ENCODE measurements at places on chromosomes 5 and 9.

DNA sequence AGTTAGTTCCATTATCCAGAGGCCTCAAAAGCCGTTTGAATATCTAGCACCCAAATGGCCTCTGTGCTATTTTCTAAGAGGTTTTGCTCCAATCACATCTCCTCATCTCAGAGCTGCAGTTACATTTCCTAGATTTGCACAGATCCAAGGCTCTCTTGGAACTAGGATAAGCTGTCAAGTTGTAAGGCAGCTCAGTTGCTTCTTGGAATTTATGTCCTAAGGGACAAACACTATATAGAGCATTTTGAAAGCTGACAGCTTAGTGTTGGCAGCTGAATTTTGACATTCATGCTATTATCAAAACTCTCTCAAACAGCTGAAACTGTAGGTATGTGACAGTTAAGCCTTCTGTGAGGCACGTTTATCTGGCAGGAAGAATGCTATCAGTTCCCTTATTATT, 97.0 kb downstream of the MACIR start:
- no peak for DNase-seq

GRCh38 chr5:91160714-91161285, 222.3 kb downstream of the ARRDC3 start:
- no peak for DNase-seq

GRCh38 chr5:134139377-134139851, 24.9 kb downstream of the TCF7 start:
- DNase-seq: no peak

DNA sequence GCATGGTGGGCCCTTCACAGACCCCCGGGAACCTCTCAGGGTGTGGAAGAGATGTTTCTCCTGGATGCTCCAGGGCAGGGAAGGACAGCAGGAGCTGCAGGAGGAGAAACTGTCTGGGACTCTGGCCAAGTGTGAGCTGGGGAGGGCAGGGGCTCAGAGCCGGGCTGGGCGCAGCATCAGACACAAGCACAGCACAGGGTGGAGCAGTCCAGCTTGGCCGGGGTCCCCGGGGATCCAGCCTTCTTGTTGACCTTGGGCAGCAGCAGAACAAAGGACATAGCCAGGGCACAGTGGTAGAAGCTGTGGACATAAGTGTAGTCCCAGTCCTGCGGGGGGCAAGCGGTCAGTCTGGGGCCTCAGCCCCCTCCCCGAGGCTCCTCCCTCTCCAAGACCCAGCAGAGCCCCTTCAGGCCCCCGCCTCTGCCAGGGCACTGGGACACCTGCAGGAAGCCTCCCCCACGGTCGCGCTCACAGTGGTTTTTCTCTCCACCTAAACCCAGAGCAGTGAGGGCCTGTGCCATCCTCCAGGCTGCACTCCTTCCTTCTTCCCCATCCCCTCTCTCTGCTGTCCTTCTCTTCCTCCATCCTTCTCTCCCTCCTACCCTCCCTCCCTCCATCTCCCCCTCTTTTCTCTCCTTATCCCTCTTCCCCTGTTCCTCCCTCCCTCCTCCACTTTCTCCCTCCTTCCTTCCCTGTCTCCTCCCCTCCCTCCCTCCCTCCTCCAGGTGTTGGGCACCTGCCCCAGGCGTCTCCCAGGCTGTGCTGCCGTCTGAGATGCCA, 10.1 kb downstream of the MYMK start:
- no peak for DNase-seq

- DNase-seq: no peak
These were observed 105.6 kb upstream of the TXNDC8 start for GRCh38 chr9:110443146-110443865.

- DNase-seq: no peak
These were observed 5.5 kb downstream of the TENT4A start for GRCh38 chr5:6718718-6719117.
